ENCODE measurements at places on chromosomes 1 and 21.

DNA sequence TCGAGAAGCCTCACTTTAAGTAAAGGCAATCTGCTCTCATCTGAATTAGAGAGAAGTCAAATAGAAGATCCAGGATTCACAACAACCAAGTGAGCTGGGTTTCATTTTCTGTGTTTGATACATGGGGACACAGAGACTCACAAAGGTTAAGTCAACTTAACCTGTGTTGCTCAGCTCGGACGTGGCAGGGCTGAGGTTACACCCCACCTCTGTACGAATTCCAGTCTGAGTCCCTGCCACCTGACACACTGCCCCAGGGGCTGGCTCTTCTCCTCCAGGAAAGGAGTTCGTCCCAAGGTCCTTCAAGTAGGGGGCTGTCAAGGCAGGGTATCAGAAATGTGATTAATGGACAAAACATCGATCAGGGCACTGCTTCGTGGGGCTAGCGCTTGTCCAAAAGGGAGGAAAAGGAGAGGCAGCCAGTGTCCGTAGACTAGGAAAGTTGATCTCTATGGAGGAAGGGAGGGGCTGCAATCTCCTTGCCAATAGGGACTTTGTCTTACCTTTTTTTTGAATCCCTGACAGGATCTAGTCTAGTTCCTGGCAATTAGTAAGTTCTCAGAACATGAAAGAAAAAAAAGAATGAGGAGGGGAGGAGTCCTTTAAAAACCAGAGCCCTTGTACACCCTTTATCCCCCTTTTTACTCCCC, 116.4 kb downstream of the CNIH3 start:
- no peak for DNase-seq

DNA sequence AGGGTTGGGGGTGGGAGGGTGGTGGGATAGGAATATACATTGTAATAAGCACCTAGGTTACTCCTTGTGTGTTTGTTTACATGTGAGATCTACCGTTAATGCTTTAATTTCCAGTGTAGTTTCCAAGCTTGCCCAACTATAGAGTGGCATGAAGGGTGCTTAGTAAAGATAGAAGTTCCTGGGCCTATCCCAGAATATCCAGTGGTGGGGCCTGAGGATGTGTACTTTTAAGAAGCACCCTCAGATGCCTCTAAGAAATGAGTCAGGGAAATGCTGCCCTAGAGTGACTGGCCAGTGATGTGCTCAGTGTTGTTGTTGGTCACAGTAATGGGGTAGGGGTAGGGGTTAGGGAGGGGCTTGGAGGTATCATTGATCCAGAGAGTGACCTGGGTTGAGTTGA, 141.3 kb downstream of the TSEN15 start:
- DNase-seq = no peak

GRCh38 chr1:22487781-22488180, 36.1 kb downstream of the ZBTB40 start:
- no peak for DNase-seq

GRCh38 chr1:171644805-171645483, 7.5 kb downstream of the MYOC start:
- DNase-seq = peak; percentile 75

GRCh38 chr21:34795175-34795547, 126.4 kb downstream of the CLIC6 start:
- DNase-seq = no peak

- no peak for DNase-seq
Measured at GRCh38 chr1:227782226-227782625, 33.2 kb upstream of the PRSS38 start.

- no peak for DNase-seq
Measured at GRCh38 chr1:104238991-104239390, 489.3 kb downstream of the AMY1C start.

GRCh38 chr1:230398856-230399255, 27.3 kb downstream of the PGBD5 start:
- DNase-seq = no peak

DNA sequence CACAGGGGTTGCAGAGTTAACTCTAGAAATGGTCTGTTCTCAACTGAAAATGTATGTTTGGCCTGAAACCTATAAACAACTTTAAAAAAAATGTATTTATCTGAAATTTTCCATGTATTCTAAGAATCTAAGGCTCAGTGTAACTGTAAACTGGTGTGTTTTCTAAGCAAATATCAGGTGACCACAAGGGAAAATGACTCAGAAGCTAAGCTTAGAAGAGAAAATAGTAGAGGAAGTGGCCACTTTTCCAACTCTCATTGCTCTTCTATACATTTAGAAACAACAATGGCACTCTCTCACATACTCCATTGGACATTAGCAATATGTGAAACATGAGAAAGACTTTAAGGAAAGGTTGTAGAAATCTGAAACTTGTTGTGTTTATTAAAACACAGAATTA, 7.5 kb downstream of the TNFSF18 start:
- no peak for DNase-seq

DNA sequence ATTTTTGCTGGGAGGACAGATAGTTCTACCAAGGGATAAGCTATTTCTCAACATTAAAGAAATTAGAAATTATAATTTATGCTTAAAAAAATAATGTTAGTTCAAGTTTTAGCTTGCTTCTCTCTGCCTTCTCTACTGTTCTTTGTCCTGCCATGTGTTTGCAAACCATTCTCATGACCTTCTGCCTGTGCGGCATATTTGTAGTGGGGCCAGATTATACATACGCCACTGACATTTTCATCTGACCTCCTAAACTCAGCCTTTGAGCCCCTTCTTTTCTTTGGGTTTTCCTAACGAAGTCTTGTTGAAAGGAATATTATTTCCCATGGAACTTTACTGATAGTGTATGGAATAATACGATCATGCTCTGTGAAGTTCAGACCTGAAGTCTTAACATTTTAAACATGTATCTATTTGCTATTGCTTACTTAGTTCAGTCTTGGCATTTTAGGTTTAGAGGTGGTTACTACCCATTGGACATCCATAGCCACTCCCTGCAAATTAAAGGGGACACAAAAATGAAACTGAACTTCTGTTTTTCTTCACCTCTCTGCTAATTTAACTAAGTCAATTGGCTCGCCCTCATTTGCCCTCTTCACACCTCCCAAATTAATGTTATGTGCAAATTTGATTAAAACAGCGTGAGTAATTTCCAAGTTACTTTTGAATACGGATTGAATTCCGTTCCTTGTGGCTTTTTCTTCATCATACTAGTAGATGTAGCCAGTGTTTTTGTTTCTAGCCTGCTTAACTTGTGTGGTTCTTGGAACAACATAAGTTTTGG, 15.6 kb downstream of the LRRC8D start:
- DNase-seq = no peak

- DNase-seq = peak; percentile 2
Measured at GRCh38 chr1:147171399-147172167, 687 bp downstream of the PRKAB2 start.

- no peak for DNase-seq
Measured at GRCh38 chr1:205843036-205843859, 6.7 kb downstream of the PM20D1 start.

DNA sequence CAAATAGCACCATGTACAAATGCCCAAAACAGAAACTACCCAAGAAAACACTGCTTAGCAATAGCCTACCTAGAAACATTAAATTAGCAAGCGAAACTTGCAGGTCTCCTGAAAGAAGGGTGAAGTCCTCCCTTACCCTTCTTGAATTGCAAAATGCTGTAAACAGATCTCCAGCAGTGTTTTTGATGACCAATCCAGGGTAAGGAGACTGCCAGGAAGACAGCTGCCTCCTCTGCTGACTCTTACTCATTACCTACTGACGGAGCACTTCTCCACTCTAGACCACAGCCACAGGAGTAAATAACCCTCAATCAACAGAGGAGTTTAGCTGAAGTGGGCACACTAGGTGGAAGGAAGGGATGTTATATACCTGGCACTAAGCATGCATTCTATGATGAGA, 32.2 kb upstream of the GADD45A start:
- DNase-seq = no peak

- peak; percentile 74 for DNase-seq
Measured at GRCh38 chr1:111624382-111624781, 4.8 kb downstream of the RAP1A start.

DNA sequence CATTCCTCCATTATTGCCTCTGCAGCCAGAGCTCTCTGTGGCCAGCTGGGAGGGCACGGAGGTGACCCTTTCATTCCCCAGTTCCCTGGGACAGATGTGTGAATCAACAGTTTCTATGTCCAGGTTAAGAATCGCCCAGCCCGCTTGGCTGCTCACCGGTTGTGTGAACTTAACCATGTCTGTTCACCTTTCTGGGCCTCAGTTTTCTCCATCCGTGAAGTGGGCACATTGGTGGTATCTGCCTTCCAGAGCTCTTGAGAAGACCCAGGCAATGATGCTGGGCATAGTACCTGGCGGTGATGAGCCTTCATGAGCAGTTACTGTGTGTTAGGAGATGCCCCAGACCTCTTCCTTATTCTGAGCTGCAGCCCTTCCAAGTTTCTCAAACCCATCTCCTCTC, 238.3 kb downstream of the MATN1 start:
- DNase-seq = no peak

DNA sequence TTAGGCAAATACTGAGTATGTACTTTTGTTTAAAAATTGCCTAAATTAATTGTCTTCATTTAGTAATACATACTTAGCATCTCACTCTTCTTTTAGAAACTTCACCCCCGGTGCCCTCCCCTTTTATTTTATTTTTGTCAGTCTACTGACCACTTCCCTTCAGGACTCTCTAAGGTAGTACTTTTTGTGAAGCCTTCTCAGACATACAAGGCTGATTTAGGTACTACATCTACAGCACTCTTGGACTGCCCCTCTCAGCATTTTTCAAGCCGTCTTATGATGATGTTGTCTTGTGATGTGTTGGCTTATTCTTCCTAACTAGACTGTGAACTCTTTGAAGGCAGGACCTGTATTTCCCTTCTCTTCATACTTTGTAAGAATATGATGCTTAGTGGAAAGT, 24.7 kb downstream of the RPS6KC1 start:
- no peak for DNase-seq

DNA sequence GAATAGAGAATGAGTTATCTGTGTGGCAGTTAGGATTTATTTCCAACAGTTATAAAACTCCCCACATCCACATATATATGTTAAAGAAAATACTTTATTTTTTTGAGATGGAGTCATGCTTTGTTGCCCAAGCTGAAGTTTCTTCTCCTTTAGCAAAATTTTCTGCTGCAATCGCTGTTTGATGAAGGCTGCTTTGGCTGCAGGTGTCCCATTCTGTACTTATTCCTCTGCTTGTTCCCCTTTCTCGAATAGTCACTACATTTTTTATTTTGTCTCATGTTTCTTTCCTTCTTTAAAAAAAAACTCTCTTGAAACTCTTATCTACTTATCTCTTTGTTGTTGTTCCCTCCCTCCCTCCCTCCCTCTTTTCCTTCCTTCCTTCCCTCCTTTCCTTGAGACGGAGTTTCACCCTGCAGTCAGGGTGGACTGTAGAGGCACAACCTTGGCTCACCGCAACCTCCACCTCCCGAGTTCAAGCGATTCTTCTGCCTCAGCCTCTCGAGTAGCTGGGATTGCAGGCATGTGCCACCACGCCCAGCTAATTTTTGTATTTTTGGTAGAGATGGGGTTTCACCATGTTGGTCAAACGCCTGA, 10.6 kb downstream of the OR2W3 start:
- no peak for DNase-seq

GRCh38 chr1:40404670-40405462, 31.3 kb downstream of the SMAP2 start:
- DNase-seq = peak; percentile 78

- no peak for DNase-seq
Measured at GRCh38 chr1:8925406-8925805, 20.3 kb upstream of the CA6 start.

GRCh38 chr1:1062348-1063163, 11.6 kb downstream of the RNF223 start:
- no peak for DNase-seq

DNA sequence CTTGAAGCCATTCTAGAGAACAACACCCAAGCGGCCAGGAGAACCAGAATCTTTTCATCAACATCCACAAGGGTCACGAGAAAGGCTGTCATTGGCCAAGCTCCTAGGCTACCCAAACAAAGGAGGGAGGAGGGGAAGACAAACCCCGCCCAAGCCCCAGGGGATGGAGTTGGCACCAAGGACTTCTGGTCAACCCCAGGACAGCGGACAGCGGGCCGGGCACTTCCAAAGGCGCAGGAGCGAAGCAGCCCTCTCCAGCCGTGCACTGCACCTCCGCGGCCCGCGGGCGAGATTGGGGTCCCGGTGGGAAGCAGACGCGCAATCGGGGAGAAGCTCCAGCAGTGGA, at the start of gene CLIC6:
Gene CLIC6, plus strand, starts transcription at position 192 of the 346 bp plus-strand sequence. CDS start 395 bp downstream, outside the sequence.
- no peak for DNase-seq

DNA sequence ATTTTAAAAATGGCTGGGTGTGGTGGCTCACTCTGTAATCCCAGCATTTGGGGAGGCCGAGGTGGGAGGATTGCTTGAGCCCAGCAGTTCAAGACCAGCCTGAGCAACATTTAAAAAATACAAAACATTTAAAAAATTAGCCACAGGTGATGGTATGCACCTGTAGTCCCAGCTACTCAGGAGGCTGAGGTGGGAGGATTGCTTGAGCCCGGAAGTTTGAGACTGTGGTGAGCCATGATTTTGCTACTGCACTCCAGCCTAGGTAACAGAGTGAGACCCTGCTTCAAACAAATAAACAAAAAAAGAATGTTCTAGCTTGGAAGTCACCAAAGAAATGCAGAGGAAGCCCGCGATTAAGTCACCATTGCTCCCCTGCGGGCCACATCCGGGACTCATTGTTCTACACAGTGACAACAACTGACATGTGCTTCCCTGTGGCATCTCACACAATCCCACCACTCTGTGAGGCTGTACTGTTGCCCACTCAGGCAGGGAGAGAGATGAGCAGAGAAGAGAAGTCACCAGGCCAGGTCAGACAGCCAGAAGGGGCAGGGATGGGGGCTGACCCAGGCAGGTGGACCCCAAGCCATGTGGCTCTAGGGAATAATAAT, 18.4 kb upstream of the SPATC1L start:
- DNase-seq = peak; percentile 6

- DNase-seq = no peak
Measured at GRCh38 chr1:26701995-26702679, 6.3 kb downstream of the ARID1A start.

DNA sequence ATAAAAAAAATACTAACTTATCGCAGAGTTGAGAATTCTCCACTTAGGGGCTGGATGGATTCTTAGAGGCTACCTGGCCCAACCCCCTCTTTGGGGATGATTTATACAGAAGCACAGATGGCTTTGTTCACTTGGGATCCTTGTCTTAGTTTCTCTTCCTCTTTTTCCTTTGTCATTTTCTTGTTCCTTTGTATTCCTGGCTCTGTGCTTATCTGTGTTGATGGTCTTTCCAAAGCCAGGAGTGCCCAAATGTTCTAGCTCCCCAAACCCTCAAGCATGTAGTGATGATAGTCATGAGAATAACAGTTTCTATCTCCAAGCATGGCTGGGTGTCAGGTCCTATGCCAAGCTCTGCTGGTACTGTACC, 27.4 kb downstream of the EPHB2 start:
- DNase-seq = no peak

DNA sequence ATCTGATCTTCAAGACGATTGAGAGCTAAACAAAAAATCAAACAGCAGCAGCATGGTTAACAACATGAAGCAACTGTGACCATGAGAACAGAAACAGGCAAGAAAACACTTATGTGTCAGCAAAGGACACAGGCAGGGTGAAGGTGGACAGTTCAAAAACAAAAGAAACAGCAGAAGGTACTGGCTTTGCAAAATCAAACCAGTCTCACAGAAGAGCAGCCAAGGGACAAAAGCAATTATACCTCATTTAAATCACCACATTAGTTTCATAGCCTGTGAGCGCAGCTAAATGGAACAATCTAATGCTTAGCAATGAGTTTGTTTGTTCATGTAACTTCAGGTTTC, 59.1 kb downstream of the CAPN2 start:
- DNase-seq = no peak
